ENCODE measurements at places on chromosomes 7 and 10.

- no peak for DNase-seq
Observed at GRCh38 chr10:102405108-102405571, 9.6 kb downstream of the NFKB2 start.

DNA sequence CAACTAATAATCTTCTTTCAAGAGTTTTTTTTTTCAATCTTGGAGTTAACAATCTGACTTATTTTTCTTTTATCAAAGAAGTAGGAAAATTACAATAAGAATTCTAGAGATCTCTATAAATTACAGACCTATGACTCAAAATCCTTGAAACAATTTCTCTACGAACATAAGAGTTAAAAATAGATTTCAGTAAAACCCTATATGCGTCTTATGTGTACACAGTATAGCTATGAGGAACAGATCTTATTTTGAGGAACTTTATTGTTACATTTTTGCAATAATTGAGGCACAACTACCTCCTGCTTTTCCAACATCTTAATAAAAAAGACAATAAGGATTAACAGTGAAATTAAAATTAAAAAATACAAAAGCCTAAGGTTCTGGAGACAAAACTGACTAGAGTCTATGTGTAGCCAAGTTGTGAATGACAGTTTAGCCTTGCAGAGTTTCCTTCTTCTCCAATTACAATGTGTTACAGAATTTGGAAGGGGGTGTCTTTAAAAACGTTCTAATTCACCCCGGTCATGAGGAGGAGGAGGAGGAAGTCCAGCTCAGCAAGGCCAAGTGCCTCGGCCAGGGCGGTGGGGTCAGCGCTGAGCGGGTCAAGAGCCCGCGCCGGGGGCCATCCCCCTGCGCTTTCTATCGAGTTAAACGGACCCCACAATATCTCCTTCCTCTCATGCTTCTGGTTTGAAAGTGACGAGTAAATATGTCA is 40.5 kb downstream of the AMZ1 start:
- no peak for DNase-seq

DNA sequence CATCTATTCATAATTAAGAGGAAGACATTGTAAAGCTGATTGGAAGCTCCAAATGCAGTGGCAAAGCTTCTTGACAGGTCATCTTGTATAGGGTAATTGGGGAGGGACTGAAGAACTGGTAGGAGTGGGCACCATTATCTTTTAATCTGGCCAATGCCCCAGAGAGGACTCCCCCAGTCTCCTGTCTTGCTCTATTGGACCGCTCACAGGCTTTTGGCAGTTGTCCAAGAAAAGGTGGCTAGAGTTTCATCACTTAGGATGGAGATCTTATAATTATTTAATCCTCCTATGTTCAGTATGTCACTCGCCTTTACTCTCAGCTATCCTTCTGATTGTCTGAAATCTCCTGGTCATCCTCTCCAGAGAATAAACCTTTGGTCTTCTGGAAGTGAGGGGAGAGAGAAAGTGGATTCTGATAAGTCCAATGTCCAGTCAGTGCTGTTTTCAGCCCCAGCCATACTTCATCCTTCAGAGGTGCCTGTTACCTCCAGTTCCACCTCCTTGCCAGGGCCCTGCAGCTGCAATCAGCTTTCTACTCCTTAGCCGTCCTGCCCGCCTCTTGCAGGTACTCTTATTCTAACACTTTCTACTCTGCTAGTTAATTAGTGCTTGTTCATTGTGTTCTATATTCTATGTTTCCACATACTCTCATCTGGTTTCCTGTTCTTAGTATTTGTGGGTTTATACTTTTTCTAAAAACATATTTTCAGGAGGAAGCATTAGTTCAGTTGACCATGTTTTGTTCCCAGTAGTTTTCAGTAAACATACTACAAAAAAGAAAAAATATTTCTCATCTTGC is 241.6 kb downstream of the NSUN6 start:
- no peak for DNase-seq

DNA sequence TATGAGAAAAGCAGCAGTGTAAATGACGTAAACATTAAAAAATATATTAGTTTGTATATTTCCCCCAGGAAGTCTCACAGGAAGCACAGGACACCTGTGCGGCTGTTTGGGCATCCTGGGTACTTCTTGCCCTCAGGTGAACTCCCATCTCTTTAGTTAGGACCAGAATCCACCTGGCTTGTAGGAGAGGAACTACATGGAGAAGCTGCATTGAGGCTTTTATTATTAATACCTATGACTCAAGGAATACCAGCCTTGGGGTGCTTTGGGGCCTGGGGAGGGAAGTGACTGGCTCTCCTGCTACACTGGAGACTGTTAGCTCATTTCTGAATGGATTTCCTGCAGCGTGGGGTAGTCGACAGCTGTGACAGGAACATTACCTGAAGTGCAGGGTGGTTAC is 40.0 kb upstream of the GSDME start:
- no peak for DNase-seq

DNA sequence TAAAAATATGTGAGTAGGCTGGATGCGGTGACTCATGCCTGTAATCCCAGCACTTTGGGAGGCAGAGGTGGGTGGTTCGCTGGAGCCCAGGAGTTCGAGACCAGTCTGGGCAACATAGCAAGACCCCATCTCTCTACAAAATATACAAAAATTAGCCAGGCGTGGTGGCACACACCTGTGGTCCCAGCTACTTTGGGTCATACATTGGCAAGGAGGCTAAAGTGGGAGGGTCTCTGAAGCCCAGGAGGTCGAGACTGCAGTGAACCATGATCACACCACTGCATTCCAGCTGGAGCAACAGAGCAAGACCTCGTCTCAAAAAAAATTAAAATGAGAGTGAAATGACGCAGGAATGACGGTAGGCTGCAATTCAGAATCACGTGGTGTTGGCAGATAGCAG is 64.7 kb upstream of the SH2B2 start:
- no peak for DNase-seq

GRCh38 chr7:28156401-28156800 is 24.2 kb downstream of the JAZF1 start:
- no peak for DNase-seq

DNA sequence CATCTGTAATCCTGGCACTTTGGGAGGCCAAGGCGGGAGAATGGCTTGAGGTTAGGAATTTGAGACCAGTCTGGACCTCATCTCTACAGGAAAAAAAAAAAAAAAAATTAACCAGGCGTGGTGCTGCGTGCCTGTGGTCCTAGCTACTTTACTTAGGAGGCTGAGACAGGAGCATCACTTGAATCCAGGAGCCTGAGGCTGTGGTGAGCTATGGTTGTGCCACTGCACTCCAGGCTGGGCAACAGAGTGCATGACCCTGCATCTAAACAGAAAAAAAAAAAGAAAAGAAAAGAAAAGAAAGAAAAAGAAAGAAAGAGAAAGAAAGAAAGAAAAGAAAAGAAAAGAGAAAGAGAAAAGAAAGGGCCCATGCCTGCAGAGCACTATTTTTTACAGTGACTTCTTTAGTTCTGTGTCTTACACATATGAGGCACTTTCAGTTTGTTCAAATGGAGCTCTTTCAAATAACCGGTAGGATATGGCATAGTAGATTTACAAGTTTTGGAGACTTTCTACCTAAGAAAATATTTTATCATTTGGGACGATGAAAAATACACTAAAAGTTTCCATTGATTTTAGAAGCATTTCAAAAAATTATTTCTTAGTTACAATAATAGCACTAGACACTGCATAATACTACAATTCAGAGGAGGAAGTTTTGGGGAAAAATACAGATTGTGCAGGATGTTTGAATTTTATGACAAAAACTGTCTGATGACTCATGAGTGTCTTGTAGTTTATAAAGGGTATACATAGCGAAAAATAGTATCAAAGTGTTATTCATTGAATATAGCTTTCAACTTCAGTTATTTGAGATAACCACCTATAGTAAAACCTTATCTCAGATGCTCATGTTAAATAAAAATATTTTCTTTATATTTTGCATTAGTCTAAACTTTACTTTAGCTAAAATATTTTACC is 75.9 kb downstream of the MDFIC start:
- no peak for DNase-seq

DNA sequence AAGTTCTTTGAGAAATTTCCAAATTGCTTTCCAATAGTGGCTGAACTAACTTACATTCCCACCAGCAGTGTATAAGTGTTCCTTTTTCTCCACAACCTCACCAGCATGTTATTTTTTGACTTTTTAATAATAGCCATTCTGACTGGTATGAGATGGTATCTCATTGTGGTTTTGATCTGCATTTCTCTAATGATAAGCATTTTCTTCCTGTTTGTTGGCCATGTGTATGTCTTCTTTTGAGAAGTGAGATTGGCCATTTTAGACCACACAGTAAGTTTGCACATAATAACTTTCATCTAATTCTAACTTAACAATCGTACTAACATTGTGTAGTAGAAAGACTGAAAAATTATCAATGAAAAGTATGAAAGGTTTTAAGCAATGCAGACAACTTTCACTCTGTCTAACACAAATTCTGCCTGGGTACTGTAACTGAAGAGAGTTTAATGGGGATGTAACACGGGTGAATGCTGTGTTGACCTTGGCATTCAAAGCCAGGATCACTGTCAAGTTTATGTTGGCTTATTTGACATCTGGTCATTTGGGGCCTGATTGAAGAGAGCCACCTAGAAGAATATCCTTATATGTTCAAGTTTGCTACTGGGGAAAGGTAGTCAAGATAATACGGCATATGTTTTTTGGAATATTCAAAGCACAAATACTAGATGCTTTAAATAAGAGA is 50.4 kb downstream of the FAM171A1 start:
- no peak for DNase-seq

DNA sequence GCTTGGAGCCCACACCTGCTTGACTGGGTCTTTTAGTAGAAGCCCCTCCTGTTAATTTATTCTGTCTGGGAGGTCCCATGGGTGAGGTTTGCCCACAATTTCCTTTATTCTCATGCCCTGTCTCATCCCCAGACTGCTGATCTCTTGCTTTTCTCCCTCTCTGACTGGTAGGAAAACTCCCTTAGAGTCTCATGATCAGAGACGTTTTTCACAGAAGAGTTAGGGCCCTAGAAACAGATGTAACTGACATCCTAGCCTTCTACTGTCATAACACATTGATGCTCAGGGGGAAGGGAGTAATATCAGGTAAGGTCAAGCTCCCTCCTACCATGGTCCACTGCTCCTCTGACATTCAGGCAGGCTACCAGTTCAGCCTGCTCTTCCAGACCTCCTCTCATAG is 43.7 kb upstream of the WASL start:
- DNase-seq: no peak

DNA sequence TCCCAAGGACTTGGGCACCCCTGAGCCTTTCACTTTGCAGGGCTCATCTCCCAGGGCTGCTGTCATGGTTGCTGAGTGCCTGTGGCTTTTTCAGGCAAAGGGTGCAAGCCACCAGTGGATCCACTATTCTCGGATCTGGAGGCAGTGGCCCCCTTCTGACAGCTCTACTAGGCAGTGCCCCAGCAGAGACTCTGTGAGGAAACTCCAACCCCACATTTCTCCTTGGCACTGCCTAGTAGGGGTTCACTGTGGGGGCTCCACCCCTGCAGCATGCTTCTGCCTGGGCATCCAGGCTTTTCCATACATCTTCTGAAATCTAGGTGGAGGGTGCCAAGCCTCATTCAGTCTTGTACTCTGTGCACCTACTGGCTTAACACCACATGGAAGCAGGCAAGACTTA is 675.0 kb upstream of the MBL2 start:
- DNase-seq: no peak

DNA sequence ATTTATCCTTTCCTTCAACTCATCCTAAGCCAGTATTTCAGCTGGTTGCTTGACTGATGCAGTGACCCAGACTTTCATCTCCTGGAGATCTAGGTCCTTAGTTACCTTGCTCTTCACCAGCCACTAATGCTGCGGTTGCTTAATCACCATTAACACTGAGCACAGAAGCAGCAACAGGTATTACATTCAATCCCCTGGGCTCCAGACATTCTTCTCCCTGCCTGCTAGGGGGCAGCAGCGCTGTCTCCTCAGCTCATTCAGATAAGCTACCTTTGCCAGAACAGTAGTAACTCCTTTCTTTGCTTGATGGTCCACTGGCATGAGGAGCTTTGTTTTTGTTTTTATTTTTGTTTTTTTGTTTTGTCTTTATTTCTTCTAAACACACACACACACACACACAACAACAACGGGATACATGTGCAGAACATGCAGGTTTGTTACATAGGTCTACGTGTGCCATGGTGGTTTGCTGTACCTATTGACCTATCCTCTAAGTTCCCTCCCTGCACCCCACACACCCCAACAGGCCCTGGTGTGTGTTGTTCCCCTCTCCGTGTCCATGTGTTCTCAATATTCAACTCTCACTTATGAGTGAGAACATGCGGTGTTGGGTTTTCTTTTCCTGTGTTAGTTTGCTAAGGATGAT is 1043.2 kb upstream of the C7orf33 start:
- DNase-seq: no peak

DNA sequence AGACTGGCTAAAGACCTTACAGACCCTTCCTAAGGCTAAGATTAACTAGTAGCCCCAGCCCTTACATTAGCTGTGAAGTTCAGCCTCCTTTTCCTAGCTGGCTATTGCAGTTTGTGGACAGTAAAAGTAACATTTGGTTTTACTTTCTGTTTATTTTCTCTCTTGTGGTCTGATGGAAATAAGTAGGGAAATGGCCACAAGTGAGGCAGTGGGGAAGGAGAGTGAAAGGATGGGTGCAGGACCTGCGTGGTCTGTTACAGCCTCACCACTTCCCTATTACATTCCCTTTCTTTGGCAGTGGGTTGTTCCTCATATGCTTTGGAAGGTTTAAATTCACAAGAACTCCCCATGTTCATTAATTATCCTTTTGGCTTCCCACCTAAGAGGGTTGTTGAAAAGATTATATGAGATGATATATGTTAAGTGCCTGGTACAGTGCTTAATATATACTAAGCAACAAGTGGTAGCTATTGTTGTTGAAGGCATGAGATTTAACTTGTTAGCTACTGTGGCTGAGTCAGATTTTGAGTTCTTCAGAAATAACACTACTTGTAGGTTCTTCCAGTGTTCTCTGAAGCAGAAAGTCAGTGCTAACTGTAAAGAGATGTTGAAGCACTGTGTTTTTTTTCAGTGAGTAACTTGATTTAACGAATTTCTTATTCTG is 181.7 kb downstream of the ST7 start:
- no peak for DNase-seq

DNA sequence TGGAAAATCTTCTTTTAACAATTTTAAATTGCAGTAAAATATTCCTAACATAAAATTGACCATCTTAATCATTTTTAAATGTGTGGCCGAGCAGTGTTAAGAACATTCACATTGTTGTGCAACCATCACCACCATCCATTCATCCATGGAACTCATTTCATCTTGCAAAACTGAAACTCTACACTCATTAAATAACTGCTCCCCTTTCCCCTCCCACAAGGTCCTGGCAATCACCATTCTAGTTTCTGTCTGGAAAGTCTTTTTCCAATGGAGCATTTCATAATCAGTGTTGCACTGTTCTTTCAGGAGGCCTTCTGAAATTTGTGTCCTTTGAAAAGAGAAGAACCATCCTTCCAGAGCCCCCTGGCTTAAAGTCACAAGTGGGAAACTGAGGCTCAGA is 233.1 kb downstream of the PLXNA4 start:
- no peak for DNase-seq

All from stimulated activated CD4-positive, alpha-beta T cell treated with anti-CD3 and anti-CD28 coated beads, Interleukin-15, amount 100 ng/mL, for 1 hour (primary cell).